GF-D8 (cell line): ENCODE measurements at places on chromosomes 6 and 20.

DNA sequence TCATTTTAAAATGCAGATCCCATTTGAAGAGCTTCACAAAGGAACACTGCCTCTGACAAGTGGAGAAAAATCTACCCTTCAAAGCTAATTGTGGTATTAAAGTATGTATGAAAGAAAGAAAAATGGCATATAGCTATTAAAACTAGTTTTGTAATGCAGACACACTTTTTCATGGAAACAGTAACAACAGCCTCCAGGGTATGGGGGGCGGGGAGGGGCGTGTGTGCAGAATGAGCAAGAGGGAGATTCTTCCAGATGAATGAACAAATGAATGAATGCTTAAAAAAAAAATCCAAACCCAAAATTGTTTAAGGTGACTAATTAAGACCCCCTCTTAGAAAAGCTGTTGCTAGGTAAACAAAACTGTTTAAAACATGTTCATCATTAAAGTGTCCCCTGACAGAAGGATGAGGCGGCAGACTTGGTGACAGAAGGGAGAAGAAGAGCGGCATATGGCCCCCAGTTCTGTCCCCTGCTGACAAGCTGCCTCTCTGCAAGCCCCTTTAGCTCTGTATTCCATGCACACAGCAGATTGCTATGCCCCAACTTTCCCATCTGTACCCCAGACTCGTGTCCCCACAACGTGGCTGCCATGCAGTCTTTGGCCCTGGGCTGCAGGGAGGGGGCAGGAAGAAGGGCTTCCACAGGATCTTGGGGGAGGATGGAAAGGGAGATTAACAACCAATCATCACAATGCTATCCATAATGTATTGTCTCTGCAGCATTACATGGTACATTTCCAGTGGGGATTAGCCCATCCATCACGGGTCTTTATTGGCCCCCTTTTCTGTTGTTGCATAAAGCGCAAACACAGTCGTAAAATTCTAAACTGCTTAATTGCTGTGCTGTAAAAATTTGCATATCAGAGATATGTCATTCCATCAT, 108.4 kb upstream of the OLIG3 start:
- no peak for DNase-seq

- DNase-seq, result no peak
These were observed 3.9 kb downstream of the SLC29A1 start for GRCh38 chr6:44227148-44227793.

DNA sequence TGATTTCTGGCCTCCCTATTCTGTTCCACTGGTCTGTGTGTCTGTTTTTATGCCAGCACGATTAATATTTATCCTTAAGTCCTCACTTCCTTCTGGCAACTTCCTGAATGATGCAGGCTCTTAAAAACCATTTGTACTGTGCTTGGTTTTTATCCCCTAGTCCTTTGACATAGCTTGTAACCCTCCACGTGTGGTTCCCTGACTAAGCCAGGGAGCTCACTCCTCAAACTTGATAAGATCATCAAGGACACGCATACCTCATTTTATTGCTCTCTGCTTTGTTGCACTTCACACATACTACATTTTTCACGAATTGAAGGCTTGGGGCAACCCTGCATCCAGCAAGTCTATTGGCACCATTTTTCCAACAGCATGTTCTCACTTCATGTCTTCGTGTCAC, 166.4 kb upstream of the UST start:
- no peak for DNase-seq

GRCh38 chr6:10412461-10413261, 2.2 kb downstream of the TFAP2A start:
- no peak for DNase-seq

DNA sequence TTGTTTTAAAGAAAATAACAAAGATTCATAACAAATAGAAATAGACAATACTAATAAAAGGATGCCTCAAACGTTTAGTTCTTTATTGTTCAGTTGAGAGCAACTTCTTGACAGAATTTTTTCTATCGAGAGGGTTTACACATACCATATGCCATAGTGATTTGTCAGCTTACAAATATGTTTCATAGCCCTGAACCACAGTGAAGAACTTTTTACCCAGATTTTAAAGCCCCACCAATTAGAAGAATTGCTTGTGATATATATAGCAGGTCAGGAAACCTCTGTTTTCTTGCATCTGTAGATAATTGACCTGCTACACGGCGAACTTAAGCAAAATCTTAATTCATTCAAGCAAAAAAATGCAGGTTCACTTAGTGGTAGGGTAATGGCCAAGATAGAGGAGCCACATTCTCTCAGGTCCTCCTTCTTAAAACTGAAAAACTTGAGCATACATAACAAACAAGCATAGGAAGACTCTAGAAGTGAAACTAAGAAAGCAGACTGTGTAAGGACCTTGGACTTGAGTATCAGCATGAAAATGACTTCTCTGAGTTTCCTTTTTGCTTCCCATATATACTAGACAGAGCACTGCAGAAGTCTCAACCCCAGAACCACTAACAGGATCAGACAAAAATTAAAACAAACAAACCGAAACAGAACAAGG, 39.5 kb downstream of the CRISP1 start:
- no peak for DNase-seq

DNA sequence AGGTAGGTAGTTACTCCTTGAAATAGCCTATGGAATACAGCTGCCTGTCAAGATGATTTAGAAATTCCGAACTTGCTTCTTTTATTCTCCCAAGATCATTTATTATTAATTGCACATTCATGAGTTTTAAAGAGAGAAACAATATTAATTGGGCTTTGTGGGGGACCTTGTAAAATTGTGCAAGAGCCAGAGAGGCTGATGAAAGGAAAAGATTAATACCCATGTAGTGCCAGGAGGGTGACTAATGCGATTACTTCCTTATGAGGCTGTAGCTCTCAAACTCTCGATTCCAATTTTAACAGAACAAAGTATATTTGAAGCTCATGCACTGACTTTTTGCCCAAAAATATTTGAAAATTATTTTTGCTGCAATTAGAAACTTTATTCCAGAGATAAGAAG, 423.8 kb upstream of the ID4 start:
- no peak for DNase-seq

- DNase-seq, result no peak
These were observed 7.2 kb downstream of the CDC25B start for GRCh38 chr20:3803289-3803688.

DNA sequence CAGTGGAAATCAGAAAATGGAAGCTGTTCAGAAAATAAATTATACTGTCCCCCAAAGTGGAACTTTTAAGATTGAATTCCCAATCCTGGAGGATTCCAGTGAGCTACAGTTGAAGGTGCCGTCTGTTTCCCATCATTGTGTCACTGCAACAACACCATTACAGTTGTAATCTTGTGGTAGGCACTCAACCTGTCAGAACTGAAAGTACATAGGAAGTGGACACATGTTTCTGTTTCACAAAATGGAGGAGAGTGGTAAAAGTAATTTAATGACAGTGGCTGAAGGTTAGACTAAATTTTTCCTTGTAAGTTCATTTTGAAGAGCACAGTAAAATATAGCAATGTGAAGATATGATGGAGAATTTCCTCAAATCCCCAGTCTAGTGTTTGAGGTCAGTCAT, 70.0 kb downstream of the CD109 start:
- DNase-seq, result no peak
